CD8-positive, alpha-beta memory T cell (primary cell): ENCODE measurements at places on chromosomes 1 and 21.

DNA sequence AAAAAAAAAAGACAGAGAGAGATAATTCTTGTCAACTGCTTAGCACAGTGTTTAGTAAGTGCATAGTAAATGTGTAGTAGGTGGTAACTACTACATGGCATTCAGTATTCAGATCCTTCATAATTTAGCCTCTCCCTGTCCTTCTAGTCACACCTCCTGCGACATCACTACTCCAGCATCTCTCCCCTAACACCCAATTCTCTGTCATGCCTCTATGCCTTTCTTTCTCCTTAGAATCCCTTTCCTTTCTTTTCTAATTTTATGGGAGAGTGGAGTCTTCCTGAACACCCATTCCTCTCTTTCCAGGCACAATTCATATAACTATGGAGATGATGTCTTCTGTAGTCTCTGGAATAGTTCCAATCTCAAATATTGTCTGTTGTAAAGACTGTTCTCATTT, 3.9 kb upstream of the VPS72 start:
- no peak for DNase-seq

- no peak for DNase-seq
Observed at GRCh38 chr1:6392809-6393399, 663 bp downstream of the ACOT7 start.

DNA sequence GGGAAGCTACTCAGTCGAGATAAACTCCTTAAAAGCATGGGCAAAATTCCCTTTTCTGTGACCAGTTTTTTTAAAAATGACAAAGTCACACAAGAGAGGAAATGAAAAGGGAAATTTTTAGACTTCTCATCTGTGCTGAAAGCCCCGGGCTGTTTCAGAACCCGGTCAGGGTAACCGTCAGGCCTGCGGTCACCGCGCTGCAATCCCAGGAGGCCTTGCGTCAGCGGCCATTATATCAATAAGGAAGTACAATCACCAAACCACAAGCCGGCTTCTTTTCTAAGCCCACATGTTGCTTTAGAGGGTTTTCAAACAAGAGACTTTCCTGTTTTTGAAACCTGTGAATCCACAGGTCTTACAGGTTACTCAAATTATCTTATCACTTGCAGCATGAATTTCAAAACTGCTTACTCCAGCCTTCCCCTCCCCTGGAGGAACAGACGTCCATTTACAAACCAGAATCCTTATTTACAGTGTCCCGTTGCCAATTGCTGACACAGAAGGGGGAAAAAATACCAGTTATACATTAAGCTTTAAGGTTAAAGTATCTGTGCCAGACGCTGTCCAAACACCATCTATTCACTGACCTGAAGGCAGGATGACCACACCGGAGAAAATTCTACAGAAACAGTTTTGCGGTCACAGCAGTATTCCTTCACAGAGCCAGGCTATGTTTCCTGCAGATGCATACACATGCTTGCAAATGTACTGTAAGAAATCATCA, 165.3 kb downstream of the TOMM20 start:
- DNase-seq, result peak; percentile 83

DNA sequence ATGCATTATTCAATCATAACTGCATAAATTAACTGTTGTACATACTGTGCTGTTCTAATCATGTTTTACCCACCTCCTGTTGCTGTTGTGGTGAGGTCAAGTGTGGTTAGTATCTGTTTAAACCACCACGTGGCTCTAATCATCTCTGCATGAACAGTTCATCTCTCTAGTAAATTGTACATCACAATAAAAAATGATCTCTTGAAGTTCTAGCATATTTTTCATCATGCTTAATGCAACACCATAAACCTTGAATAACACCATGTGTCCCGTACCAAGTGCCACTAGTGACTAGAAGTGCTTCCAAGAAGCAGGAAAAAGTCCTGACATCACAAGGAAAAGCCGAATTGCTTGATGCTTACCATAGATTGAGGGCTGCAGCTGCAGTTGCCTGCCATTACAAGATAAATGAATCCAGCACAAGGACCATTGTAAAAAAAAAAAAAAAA, 51.7 kb downstream of the SNRPE start:
- DNase-seq, result no peak

- DNase-seq, result no peak
Observed at GRCh38 chr1:91776068-91776794, 109.7 kb downstream of the TGFBR3 start.

GRCh38 chr1:77514921-77515776, 167.3 kb downstream of the ZZZ3 start:
- no peak for DNase-seq

DNA sequence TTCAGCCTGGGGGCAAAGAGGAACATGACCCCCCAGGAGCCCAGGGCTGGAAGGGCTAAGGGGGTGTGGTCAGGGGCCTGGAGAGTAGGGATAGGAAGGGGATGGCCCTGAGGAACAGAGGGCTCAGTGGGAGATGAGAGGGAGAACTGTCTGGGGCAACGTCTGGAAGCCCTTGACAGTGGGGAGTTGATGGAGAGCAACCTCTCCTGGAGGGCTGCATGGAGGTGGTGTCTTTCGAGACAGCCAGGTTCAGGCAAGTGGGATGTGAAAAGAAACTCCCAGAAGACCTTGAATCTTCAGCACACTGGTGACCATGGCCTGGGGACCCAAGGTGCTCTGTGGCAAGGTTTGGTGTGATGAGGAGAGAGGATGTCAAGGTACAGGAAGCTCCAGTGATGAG, 54.2 kb upstream of the RUNX3 start:
- DNase-seq, result no peak

DNA sequence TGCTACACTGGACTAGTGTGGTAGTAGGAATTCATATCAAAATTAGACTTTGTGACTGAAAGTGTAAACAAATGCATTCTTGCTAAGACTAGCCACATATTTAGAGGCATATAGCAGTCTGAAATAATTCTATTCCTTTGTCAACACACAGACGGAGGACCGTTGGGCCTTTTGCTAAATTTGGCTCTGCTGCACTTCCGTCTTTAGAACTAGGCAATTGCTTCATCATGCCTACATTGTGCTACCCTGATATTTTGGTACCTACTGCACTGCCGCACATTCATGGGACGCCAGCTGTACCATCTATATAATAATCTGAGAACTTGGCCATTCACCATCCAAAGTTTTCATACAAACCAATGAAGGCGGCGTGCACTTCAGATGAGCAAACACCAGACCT, 346.8 kb downstream of the KIF26B start:
- no peak for DNase-seq

DNA sequence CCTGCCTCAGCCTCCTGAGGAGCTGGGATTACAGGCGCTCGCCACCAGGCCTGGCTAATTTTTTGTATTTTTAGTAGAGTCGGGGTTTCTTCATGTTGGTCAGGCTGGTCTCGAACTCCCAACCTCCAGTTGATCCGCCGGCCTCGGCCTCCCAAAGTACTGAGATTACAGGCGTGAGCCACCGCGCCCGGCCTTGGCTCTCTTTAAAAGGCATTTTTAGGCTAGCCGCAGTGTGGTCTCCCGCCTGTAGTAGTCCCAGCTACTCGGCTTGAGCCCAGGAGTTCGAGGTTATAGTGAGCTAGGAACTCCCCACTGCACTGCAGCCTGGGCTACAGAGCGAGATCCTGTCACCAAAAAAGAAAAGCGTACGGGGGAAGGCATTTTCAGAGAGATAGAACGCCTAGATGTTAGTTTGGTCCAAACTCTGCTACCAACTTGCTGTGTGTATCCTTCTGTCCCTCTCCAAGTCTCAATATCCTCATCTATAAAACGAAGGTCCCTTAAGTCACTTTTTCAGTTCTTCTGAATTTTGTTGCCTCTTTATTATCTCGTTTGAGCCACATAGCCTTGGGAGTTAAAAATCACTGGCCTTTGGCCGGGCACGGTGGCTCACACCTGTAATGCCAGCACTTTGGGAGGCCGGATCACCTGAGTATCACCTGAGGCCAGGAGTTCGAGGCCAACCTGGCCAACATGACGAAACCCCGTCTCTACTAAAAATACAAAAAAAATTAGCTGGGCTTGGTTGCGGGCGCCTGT, 734 bp downstream of the MED18 start:
- DNase-seq, result no peak

GRCh38 chr21:46556802-46557201, 48.1 kb downstream of the S100B start:
- DNase-seq, result no peak

DNA sequence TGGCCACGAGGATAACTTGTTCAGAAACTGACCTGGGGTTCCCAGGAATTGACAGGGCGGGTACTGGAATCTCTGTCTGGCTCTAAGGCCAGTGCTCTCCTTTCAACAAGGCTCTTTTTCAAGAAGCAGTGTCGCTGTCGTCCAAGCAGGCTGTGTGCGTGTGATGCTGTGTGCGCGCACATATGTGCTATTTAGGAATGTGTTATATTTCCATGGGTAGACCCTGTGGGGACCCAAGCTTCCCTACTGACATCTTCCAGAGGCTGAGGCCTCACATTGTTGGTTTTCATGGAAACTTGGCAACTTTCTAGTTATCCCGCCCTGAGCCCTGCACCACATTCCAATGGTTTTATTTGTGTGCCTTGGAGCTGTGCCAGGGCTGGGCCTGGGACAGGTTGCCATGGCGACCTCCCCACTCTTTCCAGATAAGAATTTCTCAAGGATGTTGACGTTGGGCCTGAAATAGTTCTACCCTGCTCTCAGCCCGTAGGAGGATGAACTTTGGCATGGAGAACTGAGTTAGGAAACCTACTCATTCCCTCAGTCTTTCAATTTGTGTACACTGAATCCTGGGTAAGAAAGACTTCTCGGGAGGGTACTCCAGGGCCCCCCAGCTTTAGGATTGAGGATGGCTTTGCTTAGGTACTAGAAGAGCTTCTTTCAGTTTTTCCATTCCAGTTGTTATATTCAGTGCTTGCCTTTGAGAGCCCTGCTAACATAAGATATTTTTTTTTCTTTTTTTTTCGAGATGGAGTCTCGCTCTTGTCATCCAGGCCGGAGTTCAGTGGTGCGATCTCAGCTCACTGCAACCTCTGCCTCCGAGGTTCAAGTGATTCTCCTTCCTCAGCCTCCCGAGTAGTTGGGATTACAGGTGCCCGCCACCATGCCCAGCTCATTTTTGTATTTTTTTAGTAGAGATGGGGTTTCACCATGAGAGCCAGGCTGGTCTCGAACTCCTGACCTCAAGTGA, 38.8 kb upstream of the SRSF10 start:
- no peak for DNase-seq

DNA sequence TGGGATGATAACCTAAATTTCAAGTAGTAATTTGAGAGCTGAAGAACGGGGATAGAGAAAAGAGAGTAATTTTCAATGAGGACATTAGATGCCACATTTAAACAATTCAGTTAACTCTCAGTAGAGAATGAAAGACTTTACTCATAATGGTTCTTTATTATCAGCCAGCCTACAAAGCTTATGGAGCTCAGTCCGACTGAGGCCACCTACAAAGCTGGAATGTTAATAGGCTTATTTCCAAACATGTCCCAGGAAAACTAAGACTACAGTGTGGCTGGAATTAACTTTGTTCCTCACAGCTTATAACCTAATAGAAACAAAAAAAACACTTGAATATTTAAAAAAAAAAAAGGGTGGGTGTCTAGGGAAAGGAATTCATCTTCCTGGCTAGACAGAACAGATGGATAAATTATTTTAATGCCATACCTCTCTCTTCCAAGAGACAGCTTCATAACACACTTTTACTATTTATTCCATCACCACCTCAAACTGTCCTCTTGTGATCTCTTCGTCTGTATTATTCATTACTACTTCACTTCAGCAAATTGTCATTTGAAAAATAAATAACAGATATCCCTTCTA, 9.8 kb downstream of the SLC19A2 start:
- no peak for DNase-seq

DNA sequence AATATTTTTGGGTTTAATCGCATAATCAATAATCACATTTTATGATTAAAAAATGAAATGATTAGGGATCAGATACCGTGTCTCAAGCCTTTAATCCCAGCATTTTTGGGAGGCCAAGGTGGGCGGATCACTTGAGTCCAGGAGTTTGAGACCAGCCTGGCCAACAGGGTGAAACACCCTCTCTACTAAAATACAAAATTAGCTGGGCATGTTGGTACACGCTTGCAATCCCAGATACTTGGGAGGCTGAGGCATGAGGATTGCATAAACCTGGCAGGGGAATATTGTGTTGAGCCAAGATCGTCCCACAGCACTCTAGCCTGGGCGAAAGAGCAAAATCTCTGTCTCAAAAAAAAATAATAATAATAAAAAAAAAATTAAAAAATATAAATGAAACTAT, 1581.4 kb downstream of the KCNT2 start:
- no peak for DNase-seq

DNA sequence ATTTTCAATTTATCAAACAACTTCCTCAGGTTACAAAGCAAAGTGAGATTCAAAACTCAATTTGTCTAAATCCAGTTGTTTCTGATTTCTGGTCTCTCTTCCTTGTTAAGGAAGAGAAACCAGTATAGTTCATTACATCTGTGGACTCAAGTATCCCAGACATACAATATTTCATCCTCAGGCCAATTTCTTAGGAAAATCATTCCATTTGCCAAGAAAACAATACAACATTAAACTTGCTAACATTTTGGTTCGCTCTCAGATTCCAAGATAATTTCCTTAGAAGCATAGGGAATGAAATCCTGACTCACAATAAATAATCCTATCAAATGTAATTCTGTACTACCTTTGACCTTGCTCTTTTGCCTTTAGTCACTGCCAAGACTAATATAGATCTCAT, 11.2 kb upstream of the TTLL7 start:
- no peak for DNase-seq

DNA sequence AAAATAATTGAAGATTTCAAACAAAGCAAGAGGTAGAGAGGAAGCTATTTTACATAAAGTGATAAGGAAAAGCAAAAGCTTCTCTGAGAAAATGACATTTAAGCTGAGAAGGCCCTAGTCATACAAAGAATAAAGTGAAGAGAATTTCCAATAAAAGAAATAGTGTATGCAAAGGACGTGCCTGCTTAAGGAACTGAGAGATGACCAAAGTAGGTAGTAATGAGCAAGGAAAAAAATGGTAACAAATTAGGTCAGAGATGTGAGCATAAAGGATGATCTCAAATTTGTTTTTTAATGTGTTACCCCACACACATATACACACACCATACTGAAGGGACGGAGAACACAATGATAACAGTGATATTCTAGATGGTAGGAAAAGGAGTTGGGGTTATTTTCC, 46.4 kb downstream of the NRIP1 start:
- DNase-seq, result no peak

GRCh38 chr1:45005761-45006160, 5.4 kb downstream of the HECTD3 start:
- DNase-seq, result no peak

- DNase-seq, result no peak
Observed at GRCh38 chr1:103372866-103373265, 152.6 kb upstream of the RNPC3 start.

- no peak for DNase-seq
Observed at GRCh38 chr1:150567341-150567716, 12.1 kb downstream of the MCL1 start.

DNA sequence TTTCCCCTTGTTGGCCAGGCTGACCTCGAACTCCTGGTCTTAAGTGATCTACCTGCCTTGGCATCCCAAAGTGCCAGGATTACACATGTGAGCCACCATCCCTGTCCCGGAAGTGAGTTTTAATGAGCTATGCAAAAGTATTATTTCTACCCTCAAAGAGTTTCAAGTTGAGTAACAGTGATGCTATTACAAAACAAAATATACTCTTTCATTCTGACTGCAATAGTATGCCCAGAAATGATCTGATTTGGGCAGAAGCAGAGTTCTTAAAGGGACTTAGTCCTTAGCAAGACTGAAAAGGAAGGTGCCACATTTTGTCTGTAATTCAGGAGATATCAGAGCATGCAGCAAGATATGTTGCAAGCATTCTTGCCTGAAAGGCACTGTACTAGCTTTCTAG, 375.4 kb downstream of the NUF2 start:
- no peak for DNase-seq
